ENCODE measurements at places on chromosomes 11 and 22.

DNA sequence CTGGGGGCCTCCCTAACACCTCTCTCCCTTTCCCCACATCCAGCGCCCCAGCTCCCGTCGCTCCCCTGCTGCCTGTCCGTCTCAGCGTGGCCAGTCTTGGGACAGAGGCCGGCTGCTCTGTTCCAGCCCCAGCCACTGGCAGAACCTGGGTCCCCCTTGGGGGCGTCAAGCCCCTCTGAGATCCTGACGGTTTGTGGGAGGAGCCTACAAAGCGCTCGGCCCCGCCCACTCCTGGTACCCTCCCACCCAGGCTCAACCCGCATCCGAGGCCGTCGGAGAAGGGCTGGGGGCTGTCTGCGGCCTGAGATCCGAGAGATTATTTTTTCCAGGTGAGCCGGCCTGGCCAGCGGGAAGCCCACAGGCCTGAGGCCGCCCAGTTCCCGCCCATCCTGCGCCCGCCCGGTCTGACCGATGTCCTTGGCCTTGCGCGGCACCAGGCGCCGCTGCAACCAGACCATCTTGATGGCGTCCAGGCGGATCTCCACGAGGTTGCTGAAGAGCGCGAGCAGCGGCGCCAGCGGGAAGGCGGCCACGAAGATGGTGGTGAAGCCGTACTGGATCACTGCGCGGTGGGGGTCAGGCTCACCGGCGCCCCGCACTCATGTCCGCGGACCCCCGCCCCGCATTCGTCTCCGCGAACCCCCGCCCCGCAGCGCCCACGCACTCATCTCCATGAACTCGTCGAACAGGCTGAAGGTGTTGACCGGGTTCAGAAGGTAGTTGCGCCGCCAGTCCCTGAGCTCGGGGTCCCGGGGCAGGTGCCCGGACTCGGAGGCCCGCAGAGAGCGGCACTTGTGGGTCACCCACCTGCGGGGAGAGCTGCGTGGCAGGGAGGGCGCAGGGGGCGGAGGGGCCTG is 5.5 kb upstream of the SIGIRR start:
- DNase-seq = no peak

GRCh38 chr11:27795955-27796861 is 96.0 kb upstream of the BDNF start:
- DNase-seq = peak; percentile 6

- DNase-seq = no peak
Measured at GRCh38 chr11:79663017-79663416, 222.2 kb upstream of the TENM4 start.

GRCh38 chr11:57249384-57250319 is 12.6 kb upstream of the APLNR start:
- peak; percentile 77 for DNase-seq

DNA sequence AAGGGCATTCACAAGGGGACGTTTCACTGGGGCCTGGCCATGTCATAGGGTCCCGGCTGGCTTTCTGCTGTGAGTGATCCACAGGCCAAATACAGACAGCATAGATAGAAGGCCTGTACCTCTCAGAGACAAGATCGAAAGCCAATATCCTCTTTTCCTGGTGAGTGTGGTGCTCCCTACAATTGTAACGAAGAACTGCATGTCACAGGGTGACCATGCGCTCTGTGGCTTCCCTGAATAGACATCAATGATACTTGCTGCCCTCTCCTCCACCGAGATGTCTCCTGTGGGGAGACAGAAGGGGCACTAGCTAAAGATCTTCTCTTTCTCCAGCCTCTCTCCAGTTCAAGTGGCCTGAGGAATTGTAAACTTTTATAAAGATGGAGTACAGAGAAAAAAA is 226.1 kb upstream of the POU2AF2 start:
- no peak for DNase-seq
